Activated T-cell treated with anti-CD3 and anti-CD28 coated beads, Interleukin-2, amount 50 U/mL, for 24 hours (primary cell): ENCODE measurements at places on chromosomes 3 and 15.

GRCh38 chr3:25910105-25910504 is 120.2 kb downstream of the OXSM start:
- DNase-seq: no peak

DNA sequence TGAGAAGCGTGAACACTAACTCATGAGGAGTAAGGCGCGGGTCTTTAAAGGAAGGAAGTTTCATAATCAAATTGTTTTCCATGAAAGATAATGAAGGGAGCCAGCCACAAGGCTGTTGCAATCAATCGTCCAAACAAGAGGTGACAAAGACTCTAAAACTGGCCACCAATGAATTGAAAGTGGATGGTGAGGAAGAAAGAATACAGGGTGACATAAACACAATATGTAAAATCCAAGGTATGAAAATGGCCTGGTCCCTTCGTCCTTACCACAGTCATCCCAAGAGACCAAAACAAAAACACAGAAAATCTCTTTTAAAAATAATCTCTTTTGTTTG is 12.0 kb downstream of the CD86 start:
- no peak for DNase-seq

DNA sequence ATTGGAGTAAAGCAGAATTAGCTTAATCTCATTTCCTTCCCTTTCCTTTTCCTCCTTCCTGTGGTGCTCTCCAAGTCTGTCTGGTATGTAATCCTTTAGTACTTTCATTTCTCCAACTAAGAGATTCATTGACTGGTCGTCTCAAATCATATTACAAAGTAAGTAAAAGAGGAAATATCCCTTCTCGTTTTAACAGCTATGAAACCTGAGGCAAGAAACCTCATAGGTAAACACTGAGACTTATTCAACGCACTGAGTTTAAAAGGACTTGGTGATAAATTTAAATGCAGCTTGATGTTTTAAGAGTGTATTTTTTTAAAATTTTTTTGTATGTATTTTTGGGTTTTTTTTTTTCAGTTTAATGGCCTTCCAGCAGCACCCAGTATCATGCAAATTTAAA is 117.2 kb upstream of the LRRC3B start:
- DNase-seq: no peak

- no peak for DNase-seq
Measured at GRCh38 chr3:185711255-185711870, 113.5 kb downstream of the IGF2BP2 start.

- no peak for DNase-seq
Measured at GRCh38 chr15:38895326-38896255, 331.0 kb upstream of the RASGRP1 start.

DNA sequence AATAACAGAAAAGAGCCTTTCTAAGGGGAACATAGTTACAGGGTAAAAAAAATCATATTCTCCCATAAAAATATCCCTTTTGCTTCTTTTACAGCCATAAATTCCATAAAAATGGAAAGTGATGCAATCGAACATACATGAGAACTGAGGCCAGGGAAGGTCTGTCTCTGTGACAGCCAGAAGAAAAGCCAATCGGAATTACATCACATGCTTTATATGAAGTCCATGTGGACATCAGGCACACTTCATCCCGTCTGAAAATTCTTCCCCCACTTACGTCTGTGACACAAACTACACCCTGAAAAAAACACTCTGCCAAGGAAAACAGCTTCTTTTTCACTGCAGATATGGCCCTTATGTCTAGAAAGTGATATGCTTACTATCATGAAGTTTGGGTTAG is 323.5 kb downstream of the ERC2 start:
- DNase-seq: no peak

DNA sequence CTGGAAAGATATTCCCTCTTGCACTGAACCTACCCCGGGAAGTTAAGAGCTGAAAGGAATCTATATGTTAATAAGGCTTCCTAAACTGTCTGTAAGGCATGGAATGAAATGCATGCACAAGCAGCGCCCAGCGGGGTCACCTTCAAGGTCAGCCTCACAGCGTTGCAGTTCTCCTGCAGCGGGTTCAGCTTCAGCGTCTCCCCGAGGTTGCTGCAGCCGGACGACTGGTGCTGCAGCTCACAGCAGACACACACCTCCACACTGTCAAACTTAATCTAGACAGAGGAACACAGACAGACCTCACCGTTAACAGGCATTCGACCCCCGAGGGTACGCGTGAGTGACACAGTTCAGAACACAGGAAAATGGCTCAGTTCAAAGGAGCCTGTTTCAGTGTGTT is 73.3 kb downstream of the NSMCE3 start:
- no peak for DNase-seq

DNA sequence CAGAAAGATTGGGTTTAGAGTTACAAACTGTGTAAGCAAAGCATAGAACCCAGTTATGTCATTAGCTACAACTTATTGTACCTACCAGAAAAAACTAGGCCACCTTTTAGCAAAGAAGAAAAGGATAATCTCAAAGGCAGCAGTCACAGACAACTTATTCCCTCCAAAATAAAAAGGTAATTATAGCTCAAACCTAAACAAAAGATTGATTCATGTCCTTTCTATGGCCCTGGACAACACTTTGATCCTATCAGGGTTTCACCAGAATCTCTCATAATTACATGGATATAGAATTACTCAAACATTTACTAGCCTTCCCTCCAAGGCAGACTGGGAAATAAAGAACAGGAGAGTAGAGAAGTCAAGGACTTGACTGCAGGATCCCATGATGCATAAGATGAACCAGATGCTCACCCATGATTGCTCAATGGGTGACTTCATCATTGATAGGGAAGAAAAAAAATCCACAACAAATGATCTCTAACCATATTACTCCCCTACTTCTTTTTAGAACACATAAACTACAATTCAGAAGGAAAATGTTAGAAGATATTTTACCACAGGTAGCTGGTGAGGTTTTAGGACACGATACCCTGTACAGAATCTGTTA is 17.4 kb downstream of the DET1 start:
- DNase-seq: no peak

DNA sequence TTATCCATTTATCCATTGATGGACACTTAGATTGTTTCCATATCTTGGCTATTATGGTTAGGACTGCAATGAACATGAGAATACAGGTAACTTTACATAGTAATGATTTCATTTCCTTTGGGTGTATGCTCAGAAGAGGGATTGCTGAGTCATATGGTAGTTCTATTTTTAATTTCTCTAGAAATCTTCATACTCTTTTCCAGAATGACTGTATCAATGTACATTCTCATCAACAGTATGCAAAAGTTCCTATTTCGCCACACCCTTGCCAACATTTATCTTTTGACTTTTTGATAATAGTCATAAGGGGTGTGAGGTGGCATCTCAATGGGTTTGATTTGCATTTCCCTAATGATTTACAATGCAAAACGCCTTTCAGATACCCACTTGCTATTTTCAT is 6.2 kb upstream of the NIPA1 start:
- DNase-seq: no peak

DNA sequence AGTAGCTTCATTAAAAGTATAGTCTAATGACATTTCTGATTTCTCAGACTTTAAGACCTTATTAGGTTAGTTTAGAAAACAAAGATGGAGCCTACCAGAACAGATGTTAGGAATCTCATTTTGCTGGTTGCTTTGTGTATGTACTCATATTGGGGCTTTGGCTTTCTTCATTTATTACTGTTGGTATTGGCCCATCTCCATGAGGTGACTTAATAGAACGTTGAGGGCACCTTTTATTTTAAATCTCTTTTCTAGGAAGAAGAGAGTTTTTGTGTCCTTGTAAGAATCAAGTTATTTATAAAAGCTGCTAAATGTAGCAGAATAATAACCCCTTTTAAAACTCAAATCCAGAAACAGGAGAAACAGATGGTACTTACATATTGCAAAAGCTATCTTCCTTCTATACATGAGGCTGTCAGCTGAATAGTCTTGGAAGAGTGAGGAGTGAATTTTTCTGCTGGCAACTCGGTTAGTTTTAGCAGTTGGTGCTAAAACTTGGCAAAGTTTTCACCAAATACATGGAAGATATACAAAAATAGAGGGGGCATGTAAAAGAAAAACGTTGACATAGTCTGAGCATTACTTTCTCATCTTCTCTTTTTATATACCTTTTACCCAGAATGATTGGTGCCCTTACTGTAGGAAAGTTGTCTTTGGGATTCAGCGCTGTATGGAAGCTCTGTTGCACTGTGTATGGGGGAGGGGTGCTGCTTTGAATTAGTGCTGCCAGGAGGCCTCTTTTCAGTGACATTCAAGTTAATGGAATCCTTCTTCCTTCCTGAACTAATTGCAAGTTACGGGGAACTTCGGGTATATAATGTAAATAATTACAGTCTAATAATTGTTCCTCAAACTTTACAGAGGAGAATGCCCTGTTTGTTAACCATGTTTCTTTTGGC is 35.8 kb downstream of the CTNNB1 start:
- no peak for DNase-seq

GRCh38 chr3:27080258-27080525 is 289.0 kb downstream of the NEK10 start:
- DNase-seq: no peak

GRCh38 chr3:69324362-69325025 is 61.4 kb downstream of the FRMD4B start:
- DNase-seq: no peak

GRCh38 chr3:100402256-100402655 is 917 bp downstream of the LNP1 start:
- no peak for DNase-seq

GRCh38 chr3:185693985-185694653 is 108.0 kb downstream of the SENP2 start:
- no peak for DNase-seq

DNA sequence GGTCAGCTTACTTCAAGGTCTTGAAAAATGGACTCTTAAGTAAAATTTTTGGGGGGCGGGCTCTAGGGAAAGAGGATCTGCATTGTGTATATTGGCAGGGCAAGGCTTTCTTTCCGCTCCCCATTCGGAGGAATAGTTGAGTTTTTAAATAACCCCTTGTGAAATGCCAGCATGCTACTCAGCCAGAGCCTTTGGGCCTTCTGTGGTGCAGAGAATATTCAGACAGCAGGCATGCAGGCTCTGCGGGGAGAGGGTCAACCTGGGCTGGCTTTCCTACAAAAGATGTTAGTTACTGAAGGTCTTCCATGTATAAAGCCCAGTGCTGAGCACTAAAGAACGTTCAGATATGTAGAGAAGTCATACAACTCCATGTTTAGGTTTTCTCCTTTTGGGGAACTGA is 40.6 kb downstream of the ADAMTSL3 start:
- DNase-seq: no peak

GRCh38 chr3:31213869-31214486 is 318.7 kb upstream of the STT3B start:
- no peak for DNase-seq

GRCh38 chr3:158790901-158791589 is 10.8 kb upstream of the MFSD1 start:
- no peak for DNase-seq

GRCh38 chr3:142211034-142211433 is 14.4 kb downstream of the GK5 start:
- DNase-seq: no peak

- no peak for DNase-seq
Measured at GRCh38 chr3:193194371-193194770, 46.7 kb upstream of the PLAAT1 start.

DNA sequence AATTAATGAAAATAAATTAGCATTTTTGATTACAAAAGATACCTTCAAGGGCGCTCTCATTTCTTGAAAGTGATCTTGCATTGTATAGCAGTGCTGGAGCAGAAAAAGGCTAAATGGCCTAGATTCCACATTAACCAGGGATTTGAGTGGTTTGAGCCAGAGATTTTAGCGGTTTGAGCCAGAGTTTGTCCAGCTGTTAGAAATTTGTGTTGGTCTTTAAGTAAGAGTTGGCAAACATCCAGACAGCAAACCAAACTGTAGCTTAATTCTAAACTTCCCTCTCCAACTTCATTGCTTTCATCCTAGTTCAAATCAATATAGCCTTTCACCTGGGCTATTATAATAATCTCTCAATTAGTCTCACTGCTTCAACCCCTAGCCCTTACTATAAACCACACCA is 351.7 kb downstream of the IGSF11 start:
- DNase-seq: no peak

DNA sequence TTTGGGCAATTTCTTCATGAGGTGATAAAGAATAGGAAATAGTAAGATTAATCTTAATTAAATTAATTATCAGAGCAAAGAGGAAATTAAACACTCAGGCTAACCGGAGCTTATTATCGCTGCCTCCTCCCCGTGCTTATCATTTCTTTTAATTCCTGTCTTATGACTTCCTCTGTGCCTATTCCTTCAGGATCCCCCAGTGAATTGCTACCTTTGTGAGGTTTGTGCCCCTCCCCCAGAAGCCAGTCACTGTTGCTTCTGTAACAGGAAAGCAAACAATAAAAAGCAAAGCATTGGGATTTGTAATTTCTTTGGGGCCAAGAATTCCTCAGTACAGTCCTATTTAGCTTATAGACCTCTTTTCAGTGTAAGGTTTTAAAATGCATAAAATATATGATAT is 164.5 kb downstream of the CADPS start:
- DNase-seq: no peak

DNA sequence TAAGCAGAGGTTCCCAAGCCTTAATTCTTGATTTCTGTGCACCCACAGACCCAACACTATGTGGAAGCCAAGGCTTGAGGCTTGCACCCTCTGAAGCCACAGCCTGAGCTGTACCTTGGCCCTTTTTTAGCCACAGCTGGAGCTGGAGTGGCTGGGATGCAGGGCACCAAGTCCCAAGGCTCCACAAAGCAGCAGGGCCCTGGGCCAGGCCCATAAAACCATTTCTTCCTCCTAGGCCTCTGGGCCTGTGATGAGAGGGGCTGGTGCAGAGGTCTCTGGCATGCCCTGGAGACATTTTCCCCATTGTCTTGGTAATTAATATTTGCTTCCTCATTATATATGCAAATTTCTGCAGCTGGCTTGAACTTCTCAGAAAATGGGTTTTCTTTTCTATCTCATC is 60.9 kb upstream of the GSK3B start:
- no peak for DNase-seq

GRCh38 chr15:39747326-39747725 is 35.3 kb downstream of the FSIP1 start:
- no peak for DNase-seq

GRCh38 chr3:48086705-48087104 is 70.5 kb upstream of the MAP4 start:
- no peak for DNase-seq

DNA sequence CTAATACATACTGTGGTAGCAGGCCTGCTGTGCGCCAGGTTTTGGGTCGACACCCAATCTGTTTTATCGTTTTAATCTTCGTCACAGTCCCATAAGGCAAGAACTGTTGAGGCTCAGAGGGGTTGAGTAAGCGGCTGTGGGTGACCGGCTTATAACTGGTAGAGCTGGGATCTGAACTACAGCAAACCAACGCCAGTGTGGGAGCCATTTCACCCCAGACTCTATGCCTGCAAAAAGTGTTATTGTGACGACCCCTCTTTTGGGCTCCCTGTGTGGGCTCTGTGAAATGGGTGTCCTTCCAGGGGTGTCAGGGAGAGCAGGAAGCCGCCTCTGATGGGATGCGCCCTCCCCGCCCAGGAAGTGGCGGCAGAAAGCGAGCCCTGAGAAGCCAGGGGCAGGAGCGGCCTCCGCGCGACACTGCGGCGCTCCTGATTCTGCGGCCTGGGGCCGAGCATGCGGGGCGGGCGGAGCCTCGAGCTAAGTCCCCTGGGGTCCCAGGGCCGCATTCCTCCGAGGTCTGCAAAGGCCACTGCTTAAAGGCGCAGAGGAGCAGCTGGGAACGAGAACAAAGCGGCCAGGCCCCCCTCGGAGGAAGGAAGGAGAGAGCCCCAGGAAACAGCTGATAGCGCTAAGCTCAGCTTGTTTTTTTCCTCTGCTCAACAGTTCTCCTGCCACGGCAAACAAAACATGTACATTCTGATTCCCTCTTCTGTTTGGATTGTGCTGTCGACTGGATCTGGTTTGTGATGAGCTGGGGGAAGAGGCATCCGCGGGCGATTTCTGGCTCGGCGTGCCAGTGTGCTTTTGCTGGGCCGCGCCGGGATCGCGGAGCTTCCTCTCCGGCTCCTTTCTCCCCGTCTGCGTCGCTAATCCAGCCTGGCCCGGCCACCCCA is 33.9 kb downstream of the GRK7 start:
- DNase-seq: peak; percentile 74
